ENCODE measurements at places on chromosomes 16 and 17. TPM values are rescaled to one million over a fixed set of nuclear protein-coding genes. Genes with fewer than 3 reads are reported as not detected.
A peak's percentile ranks its signal among the peaks of the same experiment; 100 is the strongest.

GRCh38 chr16:83456934-83457333 is 350.8 kb upstream of the HSBP1 start:
- no peak for DNase-seq
- H3K4me3 ChIP-seq = no peak overlapping the region
- no peaks in the 10 kb centered on the region for H3K36me3 ChIP-seq
- H3K27ac ChIP-seq = no peak overlapping the region
- no peaks in the 10 kb centered on the region for H3K4me1 ChIP-seq
- H3K27me3 ChIP-seq = no peaks in the 10 kb centered on the region

DNA sequence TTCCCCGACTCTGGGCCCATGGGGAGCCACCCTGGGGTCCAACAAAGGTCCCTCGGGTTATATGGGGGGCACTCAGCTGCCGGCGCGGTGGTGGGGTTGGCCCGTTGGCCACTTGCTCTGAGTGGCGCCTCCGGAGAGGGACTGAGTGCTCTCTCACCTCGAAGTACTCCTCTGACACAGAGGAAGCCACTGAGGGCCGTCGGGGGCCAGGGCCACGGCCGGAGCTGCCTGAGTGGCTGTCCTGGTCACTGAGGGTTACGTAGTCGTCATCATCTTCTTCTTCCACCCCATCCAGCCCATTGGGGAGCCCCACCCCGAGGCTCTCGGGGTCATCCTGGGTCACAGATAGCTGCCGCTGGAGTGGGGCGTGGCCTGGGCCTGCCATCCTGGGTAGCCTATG is 25.7 kb downstream of the SLC5A10 start:
- no peaks in the 10 kb centered on the region for H3K27me3 ChIP-seq
- DNase-seq = no peak
- H3K27ac ChIP-seq = no peak overlapping the region
- no peaks in the 10 kb centered on the region for H3K4me1 ChIP-seq

DNA sequence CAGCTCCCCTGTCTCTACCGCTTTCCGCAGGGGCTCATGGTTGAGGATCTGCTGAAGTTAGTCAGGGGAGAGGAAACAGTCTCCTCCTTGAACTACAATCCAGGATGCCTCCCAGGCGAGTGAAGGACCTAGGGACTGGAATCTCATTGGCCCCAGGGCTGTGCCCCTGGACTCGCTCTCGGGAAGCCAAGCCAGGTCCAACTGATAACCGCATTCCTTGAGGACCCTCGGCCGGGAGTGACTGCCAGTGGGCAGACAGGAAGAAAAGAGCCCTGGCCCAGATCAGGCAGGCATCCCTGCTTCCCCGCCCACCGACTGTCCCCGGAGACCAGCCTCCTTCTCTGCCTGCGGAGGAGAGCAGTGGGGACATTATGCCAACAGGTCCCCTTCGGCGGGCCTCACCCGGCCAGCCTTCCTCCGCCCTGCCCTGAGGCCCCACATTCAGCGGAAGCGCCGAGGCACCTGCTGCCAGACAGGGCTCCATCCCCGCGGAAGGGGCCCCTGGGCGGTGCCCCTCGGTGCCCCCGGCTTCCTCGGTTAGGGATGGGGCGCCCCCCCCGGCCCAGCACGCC is 776 bp downstream of the LRRC75A start:
- no peak overlapping the region for H3K27ac ChIP-seq
- no peak for DNase-seq
- H3K27me3 ChIP-seq = no peaks in the 10 kb centered on the region
- no peaks in the 10 kb centered on the region for H3K4me1 ChIP-seq

- no peak for DNase-seq
- no peak overlapping the region for H3K27ac ChIP-seq
- no peaks in the 10 kb centered on the region for H3K27me3 ChIP-seq
- H3K4me3 ChIP-seq = no peak overlapping the region
These were observed 37.6 kb downstream of the HASPIN start for GRCh38 chr17:3761036-3761917.

DNA sequence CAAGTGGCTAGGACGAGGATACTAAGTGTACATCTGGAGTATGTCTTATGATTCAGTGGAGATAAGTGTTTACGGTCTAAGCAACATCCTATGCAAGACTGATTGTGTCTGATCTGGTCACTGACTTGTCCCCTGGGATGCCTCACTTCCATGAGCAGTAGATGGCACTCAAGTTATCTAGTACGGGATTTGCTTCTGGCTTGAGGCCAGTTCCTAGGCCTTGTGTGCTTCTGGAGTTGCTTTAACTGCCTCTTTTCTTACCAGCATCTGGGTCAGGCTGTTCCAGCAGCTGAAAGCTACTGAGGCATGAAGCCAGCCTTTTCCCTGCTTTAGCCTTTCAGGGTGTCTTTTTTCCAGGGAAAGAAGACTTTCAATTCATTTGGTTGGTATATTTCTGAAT is 23.0 kb downstream of the SUPT6H start:
- no peaks in the 10 kb centered on the region for H3K27me3 ChIP-seq
- H3K4me3 ChIP-seq = no peak overlapping the region
- no peak overlapping the region for H3K27ac ChIP-seq
- no peak for DNase-seq
- peaks cover 91% of the 10 kb centered on the region for H3K36me3 ChIP-seq

GRCh38 chr16:55052741-55053415 is 122.2 kb downstream of the IRX5 start:
- H3K4me1 ChIP-seq = no peaks in the 10 kb centered on the region
- no peak for DNase-seq
- H3K4me3 ChIP-seq = no peak overlapping the region
- H3K27ac ChIP-seq = no peak overlapping the region

DNA sequence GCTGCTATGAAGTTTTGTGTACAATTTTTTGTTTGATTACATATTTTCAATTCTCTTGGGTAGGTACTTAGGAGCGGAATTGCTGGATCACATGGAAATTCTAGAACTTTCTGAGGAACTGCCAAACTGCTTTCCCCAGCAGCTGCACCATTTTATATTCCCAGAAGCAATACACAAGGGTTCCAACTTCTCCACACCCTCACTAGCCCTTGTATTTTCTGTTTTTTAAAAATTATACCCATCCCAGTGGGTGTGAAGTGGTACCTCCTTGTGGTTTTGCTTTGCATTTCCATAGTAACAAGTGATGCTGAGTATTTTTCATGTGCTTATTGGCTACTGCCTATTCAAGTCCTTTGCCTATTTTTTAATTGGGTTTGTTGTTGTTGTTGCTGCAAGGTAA is 20.9 kb downstream of the NACA2 start:
- H3K4me1 ChIP-seq = no peaks in the 10 kb centered on the region
- no peaks in the 10 kb centered on the region for H3K27me3 ChIP-seq
- no peak for DNase-seq
- no peaks in the 10 kb centered on the region for H3K36me3 ChIP-seq

FADS6 gene
- 0.16 TPM for total RNA-seq

GRCh38 chr16:86942151-86943051 is 364.1 kb downstream of the FOXL1 start:
- H3K27ac ChIP-seq = no peak overlapping the region
- no peak for DNase-seq
- H3K4me3 ChIP-seq = no peak overlapping the region
- no peaks in the 10 kb centered on the region for H3K4me1 ChIP-seq
- H3K27me3 ChIP-seq = no peaks in the 10 kb centered on the region

- no peak overlapping the region for H3K27ac ChIP-seq
- H3K4me1 ChIP-seq = peaks cover 24% of the 10 kb centered on the region
- H3K27me3 ChIP-seq = peaks cover 6% of the 10 kb centered on the region
- no peaks in the 10 kb centered on the region for H3K36me3 ChIP-seq
- peak overlapping the region; percentile 65 for H3K4me3 ChIP-seq
These were observed 958 bp downstream of the CBX8 start for GRCh38 chr17:79795795-79796443.

DNA sequence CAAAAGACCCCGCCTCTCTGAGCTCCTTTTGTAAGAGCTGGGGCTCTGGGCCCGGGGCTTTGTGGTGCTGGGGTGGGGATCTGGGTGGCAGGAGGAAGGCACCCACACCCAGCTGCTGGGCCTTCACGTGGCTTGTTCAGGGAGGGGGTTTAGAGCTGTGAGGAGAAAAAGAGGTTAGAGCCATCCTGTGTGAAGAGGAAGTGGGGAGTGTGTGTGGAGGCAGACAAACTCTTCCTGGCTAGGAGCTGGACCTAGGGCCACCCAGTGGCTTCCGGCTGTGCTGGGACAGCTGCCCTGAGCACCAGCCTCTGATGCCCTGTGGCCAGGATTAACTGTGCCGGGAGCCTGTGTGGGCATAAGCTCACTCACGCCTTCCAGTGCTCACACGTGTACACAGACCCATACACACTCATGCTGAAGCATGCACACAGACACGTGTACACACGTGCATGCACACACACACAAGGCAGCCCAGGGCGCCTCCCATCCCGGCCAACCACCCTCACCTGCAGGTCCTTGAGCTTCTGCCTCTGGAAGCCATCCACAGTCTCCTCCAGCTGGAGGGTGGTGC is 7.4 kb downstream of the CIBAR2 start:
- no peaks in the 10 kb centered on the region for H3K27me3 ChIP-seq
- no peaks in the 10 kb centered on the region for H3K36me3 ChIP-seq
- no peaks in the 10 kb centered on the region for H3K4me1 ChIP-seq
- H3K4me3 ChIP-seq = no peak overlapping the region
- no peak for DNase-seq

DNA sequence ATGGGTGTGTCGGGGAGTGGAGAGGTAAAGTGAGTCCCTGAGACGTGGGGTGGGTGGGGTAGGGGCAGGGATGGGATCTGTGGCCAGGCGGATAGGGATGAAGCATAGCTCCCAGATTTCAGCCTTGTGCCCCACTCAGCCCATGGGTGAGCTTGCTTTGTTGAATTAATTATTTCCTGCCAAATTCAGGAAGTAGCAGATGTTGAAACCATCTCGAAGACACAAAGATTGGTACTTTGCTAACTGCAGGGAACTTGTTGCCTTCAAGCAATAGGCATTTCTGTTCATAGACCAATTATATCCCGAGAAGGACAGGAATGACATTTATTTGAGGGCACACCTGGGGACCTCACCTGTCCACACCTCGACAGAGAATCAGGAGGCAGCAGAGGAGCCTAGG is 11.0 kb upstream of the C16orf74 start:
- no peaks in the 10 kb centered on the region for H3K36me3 ChIP-seq
- no peak for DNase-seq
- no peak overlapping the region for H3K27ac ChIP-seq

GRCh38 chr16:1775846-1776671 is 3.1 kb upstream of the MRPS34 start:
- H3K36me3 ChIP-seq = no peaks in the 10 kb centered on the region
- peaks cover 19% of the 10 kb centered on the region for H3K4me1 ChIP-seq
- H3K27ac ChIP-seq = no peak overlapping the region

DNA sequence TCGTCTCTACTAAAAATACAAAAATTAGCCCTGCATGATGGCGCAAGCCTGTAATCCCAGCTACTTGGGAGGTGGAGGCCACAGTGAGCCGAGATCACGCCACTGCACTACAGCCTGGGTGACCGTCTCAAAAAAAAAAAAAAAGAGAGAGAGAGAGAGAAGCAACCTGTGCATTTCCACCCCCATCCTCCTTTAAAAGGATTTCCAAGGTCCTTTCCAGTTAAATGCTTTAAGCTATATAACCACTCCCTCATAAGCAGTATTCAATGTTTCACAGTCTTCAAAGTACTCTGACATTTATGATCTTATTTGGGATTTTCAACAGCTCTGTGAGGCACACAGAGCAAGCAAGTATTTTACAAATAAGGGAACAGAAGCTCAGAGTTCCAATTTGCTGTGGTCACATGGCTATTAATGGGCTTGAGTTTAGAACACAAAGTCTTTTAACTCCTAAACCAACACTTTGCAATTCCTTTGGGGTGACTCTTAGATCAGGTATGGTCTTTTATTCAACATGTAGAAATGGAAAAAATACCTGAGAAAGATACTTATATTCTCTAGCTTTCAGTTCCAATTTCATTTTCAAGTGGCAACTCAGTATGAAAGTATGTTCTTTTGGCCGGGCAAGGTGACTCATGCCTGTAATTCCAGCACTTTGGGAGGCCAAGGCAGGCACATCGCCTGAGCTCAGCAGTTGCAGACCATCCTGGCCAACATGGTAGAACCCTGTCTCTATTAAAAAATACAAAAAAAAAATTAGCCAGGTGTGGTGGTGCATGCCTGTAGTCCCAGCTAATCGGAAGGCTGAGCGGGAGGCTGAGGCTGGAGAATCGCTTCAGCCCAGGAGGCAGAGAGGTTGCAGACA is 31.3 kb downstream of the SPOP start:
- H3K4me1 ChIP-seq = no peaks in the 10 kb centered on the region
- H3K27ac ChIP-seq = no peak overlapping the region
- no peak for DNase-seq
- H3K27me3 ChIP-seq = no peaks in the 10 kb centered on the region

DNA sequence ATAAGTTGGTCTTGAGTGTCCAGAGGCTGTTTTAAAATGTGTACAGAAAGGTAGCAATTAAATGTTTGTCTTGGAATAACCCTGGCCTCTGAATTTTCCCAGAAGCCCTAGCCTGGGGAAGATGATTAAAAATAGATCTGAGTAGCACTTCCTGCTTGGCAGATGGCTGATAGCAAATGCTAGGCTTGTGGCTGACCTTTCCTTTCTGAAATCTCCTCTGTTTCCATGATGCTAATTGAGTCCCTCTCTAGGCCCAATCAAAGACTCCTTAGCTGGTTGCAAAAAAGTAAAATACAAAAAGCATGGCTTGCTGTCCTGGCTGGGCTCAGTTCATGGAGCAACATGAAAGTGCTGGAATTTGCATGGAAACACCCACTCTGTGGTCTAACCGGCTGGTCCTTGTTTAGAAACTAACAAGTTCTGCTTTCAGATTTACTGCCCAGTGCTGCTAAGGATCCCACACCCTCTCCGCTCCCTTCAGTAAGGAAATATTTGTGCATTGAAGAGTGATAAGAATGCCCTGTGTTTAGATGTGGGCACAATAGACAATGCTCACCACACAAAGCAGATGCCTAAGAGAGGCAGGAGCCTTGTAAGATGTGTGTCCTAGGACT is 40.8 kb downstream of the YPEL2 start:
- H3K4me1 ChIP-seq = peaks cover 74% of the 10 kb centered on the region
- DNase-seq = peak; percentile 60
- H3K36me3 ChIP-seq = no peaks in the 10 kb centered on the region

Data from pancreas (tissue), 10 donors.